Vagina (tissue), 2 donors: ENCODE measurements at places on chromosomes 5 and 9.

DNA sequence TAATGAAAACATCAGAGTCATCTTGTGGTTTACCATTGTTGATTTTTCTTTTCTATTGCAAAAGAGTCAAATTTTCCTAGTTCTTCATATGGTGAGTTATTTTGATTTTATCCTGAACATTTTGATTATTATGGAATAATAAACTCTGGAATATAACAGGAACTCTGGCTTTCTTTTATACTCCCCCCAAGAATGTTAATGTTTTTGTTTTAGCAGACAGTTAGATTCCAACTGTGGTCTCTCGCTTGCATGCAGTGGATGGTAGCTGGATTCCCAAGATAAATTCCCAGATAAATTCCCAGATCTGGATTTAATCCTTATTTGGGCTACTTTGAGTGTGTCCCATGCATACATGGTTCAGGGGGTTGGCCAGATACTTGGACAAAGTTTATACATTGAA lies 109.8 kb downstream of the NSG2 start:
- no peak overlapping the region for H3K4me3 ChIP-seq
- H3K4me1 ChIP-seq: no peaks in the 10 kb centered on the region
- no peaks in the 10 kb centered on the region for H3K36me3 ChIP-seq

- no peaks in the 10 kb centered on the region for H3K27me3 ChIP-seq
- H3K27ac ChIP-seq: no peak overlapping the region
- no peaks in the 10 kb centered on the region for H3K4me1 ChIP-seq
- H3K36me3 ChIP-seq: no peaks in the 10 kb centered on the region
Measured at GRCh38 chr5:131459216-131459615, 175.8 kb downstream of the RAPGEF6 start.

- H3K27ac ChIP-seq: no peak overlapping the region
- no peaks in the 10 kb centered on the region for H3K4me1 ChIP-seq
- no peak for DNase-seq
- H3K4me3 ChIP-seq: no peak overlapping the region
- no peaks in the 10 kb centered on the region for H3K36me3 ChIP-seq
Measured at GRCh38 chr5:40502736-40503135, 177.0 kb upstream of the PTGER4 start.

GRCh38 chr9:121353241-121354061 lies 16.6 kb downstream of the STOM start:
- H3K27me3 ChIP-seq: no peaks in the 10 kb centered on the region
- peaks cover 39% of the 10 kb centered on the region for H3K36me3 ChIP-seq
- H3K27ac ChIP-seq: peak overlapping the region; percentile 50

- no peak overlapping the region for H3K27ac ChIP-seq
- no peaks in the 10 kb centered on the region for H3K27me3 ChIP-seq
- no peaks in the 10 kb centered on the region for H3K36me3 ChIP-seq
- no peaks in the 10 kb centered on the region for H3K4me1 ChIP-seq
- no peak for DNase-seq
- no peak overlapping the region for H3K4me3 ChIP-seq
Measured at GRCh38 chr9:99169982-99170761, 51.6 kb downstream of the ALG2 start.

DNA sequence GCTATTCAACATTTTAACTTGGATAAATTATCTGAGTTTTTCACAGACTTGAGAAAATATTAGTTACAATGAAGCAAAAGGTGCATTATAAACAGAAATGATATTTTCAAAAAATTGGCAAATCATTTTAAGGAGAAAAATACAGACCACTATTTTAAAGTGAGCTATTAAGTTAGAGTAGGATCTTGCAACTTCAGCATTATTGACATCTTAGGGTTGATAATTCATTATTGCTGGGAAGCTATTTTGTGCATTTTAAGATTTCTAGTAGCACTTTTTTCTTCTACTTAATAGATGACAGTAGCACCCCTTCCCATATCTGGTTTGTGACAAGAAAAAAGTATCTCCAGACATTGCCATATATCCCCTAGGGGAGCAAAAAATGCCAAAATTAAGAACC lies 774.1 kb downstream of the CDH12 start:
- DNase-seq: no peak
- no peak overlapping the region for H3K27ac ChIP-seq
- H3K27me3 ChIP-seq: no peaks in the 10 kb centered on the region
- H3K4me1 ChIP-seq: no peaks in the 10 kb centered on the region
- H3K36me3 ChIP-seq: no peaks in the 10 kb centered on the region

DNA sequence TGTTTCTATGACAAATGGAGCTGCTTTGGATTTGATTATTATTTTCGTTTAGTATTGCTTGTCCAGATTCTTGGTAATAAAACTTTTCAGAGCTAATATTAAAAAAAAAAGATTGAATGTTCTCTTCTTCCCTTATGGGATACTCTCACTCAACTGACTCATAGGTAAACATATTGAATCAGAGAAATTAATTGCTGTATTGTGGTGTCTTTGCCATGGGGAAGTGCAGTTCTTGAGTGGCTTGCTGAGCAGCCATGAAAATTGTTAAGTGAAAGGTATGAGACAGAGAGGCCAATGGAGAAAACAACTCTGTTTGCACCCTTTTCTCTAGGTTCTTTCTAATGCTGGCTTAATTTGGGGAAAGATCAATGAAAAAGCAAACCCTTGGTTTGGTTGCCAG lies 149.9 kb upstream of the HMHB1 start:
- H3K27ac ChIP-seq: no peak overlapping the region
- H3K27me3 ChIP-seq: no peaks in the 10 kb centered on the region
- no peaks in the 10 kb centered on the region for H3K36me3 ChIP-seq
